ENCODE measurements at places on chromosomes 3 and 15.

- no peak for DNase-seq
Observed at GRCh38 chr15:85551221-85551832, 170.9 kb downstream of the AKAP13 start.

- no peak for DNase-seq
Observed at GRCh38 chr3:197231321-197231720, 67.1 kb downstream of the DLG1 start.

- no peak for DNase-seq
Observed at GRCh38 chr15:101135532-101136166, 116.2 kb downstream of the CHSY1 start.

GRCh38 chr15:98103570-98103969 is 143.1 kb downstream of the ARRDC4 start:
- no peak for DNase-seq

- no peak for DNase-seq
Observed at GRCh38 chr3:18179521-18179920, 245.6 kb downstream of the SATB1 start.

DNA sequence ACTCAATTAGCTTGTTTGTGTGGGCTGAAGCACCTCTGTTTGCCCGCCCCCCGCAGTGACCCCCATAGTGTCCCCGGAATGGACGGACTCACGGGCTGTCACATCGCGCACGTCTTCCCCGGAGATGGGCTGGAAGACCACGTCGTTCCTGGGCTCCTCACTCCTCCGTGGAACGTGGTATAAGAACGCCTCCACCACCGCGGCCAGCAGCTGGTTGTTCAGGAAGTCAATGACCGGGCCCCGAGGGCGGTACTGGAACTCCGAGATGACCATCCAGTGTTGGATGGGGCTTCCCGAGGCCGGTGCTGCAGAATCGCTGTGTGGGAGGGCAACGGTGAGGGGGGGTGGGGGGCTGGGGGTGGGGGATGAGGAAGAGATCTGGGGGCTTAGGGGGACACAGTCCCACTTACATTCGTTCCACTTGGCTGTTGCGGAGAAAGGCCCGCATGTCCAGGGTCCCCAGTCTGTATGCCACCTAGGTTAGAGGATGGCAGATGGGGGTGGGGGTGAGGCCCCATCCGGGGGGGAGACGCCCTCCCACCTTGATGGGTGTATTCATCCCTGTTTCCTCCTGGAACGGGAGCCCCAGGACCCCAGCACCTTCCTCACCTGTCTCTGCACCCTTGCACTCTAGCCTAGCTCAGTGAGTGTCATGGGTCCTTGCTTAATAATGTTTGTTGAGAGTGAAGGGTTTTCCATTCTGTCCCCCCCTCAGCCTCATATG is 30.2 kb downstream of the MUC20 start:
- no peak for DNase-seq

DNA sequence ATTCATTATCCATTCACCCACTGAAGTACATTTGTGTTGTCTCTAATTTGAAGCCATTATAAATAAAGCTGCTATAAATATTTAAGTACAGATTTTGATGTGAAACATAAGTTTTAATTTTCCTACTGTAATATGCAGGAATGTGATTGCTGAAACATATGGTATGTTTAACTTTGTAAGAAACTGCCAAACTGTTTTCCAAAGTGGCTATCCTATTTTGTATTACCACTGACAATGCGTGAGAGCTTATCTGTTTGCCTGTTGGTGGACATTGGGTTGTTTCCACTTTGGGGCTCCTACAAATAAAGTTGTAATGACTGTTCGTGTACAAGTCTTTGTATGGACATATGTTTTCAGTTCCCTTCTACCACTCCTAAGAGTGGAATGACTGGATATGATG is 2.5 kb downstream of the WDR93 start:
- DNase-seq: no peak

DNA sequence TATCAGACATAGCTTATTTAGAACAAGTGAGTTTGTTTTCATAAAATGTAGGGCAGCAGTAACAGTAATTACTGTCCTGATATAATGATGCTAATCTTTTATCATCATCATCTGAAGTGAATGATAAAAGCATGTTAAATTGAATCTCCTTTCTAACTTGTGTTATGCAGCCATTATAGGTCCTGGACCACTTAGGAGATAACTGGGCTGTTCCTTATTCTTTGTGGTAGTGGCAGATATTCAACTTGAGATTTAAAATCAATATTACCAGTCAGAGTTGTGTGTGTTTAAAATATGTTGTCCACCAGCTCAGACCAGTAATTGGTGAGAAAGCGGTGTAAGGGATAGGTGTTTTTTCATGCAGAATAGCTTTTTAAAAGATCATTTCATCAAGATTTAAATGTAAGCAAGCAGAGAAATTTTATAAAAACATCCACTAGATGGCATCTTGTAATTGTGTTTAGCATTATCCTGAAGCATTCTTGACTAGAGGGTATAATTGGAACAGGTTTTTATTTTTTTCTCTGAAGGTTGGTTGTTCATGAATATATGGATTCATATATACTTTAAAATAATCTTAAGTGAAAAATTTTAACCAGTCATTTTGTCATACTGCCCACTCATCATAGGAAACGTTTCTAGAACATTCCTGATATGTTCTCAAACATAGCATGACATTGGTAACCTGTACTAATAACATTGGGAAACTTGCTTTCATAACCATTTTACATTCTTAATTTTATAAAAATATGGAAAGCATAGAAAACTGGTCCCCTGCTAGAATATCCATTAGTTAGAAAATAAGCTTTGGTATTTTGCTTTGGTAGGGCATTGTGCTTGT is 153.9 kb downstream of the BBX start:
- no peak for DNase-seq

GRCh38 chr3:3798631-3799113 is 559 bp upstream of the LRRN1 start:
- no peak for DNase-seq

- DNase-seq: no peak
Observed at GRCh38 chr15:98682992-98683701, 34.8 kb downstream of the IGF1R start.

DNA sequence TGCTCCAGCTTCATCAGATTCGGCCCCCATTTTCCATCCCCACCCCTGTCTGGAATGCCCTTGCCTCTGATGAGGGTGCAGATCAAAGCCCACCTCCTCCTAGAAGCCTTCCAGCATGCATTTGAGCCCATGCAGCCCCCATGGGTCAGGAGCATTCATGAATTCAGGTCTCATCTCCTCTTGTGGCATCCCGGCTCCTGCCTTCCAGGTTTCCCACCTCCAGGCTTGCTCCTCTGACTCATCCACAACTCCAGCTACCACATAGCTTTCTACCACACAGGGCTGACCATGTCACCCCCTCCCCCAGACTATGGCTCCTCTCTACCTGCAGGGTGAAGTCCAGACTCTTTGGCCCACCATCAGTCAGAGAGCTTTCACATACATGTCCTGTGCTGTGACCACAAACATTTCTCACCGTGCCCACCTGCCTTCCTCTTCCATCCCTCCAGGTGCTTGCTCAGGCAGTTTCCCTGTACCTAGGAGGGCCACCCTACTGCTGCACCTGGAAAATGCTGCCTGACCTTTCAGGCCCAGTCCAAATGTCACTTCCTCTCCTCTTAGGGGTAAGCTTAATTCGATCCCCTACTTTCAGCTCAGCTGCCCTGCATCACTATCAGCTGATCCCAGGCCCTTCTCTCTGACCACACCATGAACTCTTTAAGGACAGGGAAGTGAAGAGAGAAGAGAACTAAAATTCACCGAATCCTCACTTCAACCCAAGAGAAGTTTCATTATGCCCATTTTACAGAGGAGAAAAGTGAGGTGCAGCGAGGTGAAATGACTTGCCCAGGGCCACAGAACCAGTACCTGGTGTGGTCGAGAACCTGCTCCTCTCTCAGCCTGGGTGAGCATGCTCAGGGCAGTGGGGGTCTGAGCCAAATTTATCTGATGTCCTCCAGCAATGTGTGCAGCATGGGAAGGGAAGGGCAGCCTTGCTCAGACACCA is 13.7 kb upstream of the FGD5 start:
- DNase-seq: no peak

GRCh38 chr15:88574655-88575054 is 28.2 kb upstream of the DET1 start:
- DNase-seq: no peak

DNA sequence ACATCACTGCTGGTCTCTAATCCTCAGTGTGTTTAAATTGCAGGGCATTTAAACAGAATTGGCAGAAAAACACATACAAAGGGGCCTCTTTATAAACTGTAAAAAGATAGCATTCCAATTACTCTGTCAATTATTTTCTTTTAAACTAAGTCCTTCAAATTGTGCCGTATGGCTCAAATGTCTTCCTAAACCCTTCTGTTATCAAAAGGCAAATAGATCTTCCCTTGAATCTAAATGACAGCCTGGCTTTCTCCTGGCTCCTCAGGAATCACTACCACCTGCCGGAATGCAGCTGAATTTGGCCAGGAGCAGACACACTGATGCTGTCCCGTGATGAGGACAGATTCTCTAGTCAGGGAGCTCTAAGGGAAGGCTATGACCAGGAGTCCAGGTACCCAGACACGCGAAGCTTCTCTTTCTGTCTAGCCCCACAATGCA is 85.6 kb downstream of the IGF2BP2 start:
- DNase-seq: no peak

DNA sequence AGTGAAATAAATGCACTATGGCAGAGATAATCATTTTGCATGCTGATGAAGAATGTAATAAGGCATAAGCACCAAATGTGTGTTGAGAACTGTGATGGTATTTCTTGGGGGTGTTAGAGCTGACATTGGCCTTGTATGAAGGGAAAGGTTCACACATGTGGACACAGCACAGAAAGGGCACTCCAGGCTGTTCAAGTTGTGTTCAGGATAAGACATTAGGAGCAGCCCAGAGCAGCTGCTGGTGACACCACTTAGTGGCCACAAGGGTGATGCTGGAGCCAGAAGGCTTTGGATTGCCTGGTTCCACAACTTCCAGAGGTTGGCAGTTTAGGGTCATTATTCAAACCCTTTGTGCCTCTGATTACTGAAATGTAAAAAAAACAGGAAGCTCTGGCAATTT is 155.4 kb downstream of the GOLGA6L6 start:
- DNase-seq: no peak

- DNase-seq: no peak
Observed at GRCh38 chr3:53850895-53851294, 4.5 kb downstream of the IL17RB start.

GRCh38 chr15:92071045-92071634 is 217.6 kb downstream of the SLCO3A1 start:
- no peak for DNase-seq

- DNase-seq: no peak
Observed at GRCh38 chr3:8488411-8488810, 13.2 kb upstream of the LMCD1 start.

Data from KG1 (cell line).